Stomach (tissue), 19 donors: ENCODE measurements at places on chromosomes 1 and 21. TPM values are rescaled to one million over a fixed set of nuclear protein-coding genes. Genes with fewer than 3 reads are reported as not detected.

The B3GALNT2 gene
- total RNA-seq = 17.7 TPM

The PROX1 gene
- total RNA-seq = 4.6 TPM

The CDA gene
- total RNA-seq = not detected

The VPS26C gene
- 47.8 TPM for total RNA-seq

The HAO2 gene
- total RNA-seq = not detected

The OLIG2 gene
- total RNA-seq = not detected

The ANXA9 gene
- total RNA-seq = not detected

The SIM2 gene
- 28.3 TPM for total RNA-seq

The GCSAML gene
- not detected for total RNA-seq
